ENCODE measurements at places on chromosomes 7 and 10.

DNA sequence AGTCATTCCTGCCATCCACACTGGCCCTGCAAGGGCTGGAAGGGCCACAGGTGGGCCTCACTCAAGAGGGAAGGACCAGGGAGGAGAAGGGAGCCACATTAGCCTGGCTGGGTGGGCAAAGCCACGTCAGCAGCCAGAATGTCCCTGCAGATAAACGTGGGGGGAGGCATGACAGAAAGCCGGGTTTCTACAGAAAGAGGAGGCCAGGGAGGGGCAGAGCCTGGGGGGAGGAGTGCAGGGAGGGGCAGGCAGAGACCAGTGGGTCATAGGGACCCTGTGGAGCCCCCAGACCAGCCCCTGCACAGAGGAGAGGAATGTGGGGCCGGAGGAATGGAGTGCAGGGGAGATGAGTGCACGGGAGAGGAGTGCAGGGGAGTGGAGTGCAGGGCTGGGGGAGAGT lies 590.2 kb downstream of the PTPRN2 start:
- DNase-seq: no peak

DNA sequence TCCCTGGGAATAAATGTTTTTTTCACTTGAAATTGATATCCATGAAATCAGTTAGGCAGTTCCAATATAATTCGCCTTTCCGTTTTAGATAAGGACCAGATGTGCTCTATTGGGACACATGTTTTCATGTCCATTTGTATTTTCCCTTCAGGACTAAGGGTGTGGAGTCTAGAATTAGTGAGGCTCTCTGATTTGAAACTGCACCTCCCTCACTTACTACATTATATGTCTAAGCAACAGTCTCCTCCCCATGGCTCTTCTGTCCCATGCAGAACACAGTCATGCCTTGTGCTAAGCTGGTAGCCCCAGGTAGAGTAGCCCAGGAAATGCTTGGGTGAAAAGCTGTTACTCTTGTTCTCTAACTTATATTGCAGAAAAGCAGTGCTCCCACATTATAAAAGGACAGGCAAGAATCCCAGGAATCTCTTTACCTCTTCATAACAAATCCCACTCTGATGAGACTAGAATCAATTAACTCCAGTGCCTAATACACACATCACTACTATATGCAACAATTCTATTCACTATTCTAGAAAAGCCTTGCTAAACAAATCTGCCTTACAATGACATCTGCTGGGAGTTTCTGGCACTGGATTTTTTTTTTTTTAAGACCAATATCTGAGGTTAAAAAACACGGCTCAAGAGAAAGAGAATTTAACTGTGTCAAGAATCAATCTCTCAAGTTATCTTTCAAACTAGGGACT lies 293.9 kb downstream of the SNX13 start:
- no peak for DNase-seq

GRCh38 chr10:78948621-78949030 lies 120.1 kb upstream of the ZMIZ1 start:
- DNase-seq: no peak

DNA sequence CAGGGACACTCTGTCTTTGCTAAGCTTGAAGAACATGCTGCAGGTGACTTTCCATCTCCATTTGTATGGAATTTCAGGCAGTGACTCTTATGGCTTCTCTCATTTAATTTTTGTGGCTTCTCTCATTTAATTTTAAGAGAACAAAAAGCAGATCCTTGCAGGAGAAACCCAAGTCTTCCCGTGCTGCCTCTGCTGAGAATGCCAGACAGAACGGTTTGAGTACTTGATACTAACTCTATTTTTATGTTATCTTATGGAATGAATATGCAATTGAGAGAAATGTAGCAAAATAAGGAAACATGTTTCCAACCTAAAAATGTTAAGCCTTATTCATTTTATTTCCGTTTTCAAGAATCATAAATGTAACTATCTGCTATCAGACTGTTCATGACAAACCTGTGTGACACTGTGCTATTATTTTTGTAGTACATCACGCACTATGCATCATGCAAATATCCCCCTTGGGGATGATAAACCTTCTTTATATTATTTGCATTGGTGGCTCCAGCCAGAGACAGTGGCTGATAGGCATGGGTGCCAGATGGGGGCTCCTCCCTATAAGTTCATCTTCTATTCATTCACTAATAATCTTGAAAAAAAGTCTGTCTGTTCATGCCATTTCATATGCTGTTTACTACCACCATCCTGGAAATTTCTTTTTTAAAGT lies 6.9 kb upstream of the RAPGEF5 start:
- DNase-seq: no peak

- DNase-seq: no peak
Observed at GRCh38 chr10:128469515-128469914, 343.3 kb upstream of the MKI67 start.

GRCh38 chr10:116990276-116990800 lies 14.6 kb downstream of the SHTN1 start:
- no peak for DNase-seq

DNA sequence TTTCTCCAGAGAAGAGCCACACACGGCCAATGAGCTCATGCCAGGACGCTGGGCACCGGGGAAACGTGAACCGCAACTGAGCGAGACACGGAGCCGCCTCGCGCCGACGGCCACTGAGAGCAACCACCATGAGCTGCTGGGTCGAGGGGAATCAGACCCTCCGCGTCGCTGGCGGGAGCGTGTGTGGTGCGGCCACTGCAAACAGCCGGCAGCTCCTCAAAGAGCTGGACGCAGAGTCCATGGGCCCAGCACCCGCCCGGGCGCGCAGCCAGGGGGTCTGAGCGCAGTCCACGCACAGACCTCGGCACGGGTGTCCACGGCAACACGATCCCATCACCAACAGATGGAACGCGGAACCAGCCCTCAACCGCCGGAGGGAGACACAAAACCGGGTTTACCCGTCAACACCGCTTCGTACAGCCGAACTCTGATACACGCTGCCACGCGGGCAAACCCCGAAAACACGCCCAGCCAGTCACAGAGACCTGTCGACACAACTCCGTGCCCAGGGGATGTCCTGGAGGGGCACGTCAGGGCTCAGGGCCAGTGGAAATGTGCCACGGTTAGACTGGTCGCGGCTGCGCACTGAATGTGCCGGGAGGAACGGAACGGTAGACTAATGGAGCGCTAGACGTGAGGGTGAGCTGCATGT lies 147.1 kb downstream of the ELFN1 start:
- no peak for DNase-seq

DNA sequence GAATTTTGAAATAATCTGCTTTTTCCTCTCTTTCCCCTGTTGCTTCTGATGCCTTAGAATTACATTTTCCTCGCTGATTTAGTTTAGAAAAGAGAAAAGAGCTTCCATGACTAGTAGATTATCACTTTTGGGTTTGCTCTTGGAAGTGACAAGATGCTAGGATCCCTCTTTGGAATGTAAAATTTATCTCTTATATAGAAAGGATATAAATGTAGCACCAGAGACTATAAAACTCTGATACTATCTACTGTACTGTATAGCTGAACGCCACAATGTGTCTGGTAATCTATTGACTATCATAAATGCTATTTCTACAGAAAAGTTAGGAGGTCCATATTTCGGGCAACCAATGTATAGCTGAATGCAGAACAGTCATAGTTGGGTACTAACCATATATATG lies 1.1 kb upstream of the HDAC9 start:
- no peak for DNase-seq

DNA sequence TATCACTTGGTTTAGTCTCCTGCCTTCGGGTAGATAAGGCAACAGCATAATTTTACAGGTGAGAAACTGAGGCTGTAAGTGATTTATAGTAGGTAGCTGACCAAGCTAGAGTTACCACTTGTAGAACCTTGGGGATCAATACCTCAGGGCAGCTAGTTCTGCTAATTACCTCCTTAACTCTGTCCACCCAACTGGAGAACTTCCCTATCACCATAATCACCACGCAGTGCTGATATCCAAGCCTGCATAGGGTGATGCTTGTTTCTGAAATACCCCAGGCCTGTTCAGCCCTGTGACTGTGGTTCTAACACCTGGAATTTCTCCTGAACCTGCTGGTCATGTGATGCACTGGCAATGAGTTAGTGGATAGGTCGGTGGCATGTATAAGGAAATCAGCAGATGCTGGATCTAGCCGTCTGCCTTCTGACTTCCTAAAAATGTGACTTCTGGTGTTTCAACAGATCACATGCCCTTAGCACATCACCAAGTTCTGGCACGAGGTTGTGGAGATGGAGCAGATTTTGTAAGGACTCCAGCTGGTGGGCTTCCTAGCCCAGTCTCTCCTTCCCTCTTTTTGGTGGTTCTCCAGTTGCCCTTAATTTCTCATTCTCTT lies 15.3 kb downstream of the PLAU start:
- DNase-seq: no peak

DNA sequence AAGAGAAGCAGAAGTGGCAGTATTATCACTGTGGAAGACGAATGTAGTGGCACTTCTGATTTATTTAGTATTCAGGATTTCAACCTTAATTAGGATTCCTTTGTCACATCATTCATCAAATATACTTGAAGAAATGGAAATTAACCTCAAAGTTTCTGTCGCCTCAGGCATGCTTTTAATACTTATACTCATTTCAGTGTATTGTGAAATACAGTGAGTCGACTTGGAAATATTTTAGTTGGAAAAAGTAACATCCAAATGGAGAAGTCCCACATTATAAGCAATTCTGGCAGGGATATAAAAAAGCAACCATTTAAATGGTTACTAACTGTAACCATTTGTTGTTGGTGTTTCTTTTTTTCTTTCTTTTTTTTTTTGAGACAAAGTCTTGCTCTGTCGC lies 648.8 kb downstream of the ARL4A start:
- no peak for DNase-seq

DNA sequence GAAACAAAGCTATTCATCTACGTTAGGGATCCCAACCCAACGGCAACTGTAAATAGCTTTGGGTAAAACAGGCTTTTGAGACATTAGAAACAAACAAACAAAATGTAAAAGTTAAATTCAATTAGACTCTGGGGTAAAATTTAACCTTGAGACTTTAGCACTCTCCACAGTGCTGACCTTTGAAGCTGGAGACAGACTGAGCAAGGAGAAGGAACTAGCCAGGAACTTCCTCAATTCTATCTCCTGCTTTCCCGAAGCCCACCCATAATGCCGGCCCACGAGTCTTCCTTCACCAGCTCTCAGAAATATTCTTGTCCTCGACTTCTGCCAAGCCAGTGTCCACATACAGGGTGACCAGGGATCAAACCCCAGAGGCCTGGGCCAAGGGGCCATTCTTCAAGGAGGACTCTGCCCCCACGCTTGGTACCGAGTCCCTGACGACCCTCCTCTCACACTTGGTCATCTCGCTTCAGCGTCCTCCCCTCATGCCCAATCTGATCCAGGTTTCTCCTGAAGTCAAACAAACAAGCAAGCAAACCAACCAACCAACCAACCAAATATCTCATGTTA lies 114.1 kb downstream of the HIPK2 start:
- DNase-seq: no peak

DNA sequence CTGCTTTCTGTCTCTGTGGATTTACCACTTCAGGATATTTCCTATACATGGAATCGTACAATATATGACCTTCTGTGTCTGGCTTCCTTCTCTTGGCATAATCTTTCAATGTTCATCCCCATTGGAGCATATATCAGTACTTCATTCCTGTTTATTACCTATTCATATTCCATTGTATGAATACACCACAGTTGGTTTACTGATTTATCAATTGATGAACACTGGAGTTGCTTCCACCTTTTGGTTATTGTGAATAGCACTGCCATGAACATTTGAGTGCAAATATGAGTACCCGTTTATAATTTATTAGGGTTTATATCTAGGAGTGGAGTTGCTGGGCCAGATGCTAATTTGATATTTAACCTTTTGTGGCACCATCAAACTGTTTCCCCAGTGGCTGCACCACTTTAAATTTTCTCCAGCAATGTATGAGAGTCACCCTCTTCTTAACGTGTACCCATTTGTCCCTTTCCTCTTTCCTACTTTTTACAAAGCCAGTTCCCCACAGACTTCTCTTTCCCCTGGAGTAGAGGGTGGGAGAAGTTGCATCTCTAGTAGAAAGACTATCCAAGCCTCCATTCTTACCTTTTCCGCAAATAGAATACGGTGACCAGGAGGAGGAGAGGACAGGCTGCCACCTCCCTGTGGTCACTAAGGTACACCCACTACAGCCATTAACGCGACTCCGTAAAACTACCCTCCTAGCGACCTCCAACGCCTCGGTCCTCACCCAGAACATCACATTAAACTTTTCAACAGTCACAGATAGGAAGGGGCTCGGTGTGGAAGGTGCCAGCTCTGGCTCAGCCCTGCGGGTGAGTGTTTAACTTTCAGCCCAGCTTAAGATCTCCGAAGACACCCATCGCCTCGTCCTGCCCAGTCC lies 25.6 kb downstream of the SCD start:
- DNase-seq: no peak

DNA sequence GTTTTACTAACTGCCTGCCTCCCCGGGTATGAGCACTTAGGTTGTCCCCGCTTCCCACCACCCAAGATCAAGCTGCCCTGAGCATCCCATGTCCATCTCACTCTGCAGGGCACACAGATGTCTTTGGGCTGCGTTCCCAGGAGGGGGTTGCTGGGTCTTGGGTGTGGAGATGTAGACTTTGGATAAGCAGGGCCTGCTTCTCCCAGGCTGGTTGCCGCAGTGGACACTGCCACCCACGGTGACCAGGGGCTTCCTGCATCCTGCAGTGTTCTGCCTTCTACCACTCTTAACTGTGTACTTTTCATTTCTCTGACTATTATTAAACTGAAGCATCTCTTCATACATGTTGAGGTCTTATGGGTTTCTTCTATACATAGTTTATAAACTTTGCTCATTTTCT lies 70.0 kb downstream of the DOCK1 start:
- DNase-seq: no peak

GRCh38 chr7:875476-876076 lies 778 bp upstream of the GET4 start:
- DNase-seq: no peak

DNA sequence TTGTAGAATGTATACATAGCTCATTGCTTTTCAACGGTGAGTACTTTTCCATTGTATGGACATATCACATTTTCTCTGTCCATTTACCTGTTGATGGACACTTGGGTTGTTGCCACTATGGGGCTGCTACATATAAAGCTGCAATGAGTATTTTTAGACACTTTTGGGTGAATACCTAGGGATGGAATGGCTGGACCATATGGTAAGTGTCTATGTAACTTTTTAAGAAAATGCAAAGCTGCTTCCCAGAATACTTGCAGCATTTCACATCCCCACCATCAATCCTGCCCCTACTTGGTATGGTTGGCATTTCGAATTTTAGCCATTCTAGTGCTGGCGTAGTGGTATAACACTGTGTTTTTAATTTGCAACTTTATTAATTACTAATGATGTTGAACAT lies 274.6 kb downstream of the TNS3 start:
- no peak for DNase-seq

GRCh38 chr7:23273141-23273599 lies 26.0 kb upstream of the MALSU1 start:
- DNase-seq: peak; percentile 76

GRCh38 chr10:120103738-120104560 lies 211.4 kb downstream of the SEC23IP start:
- no peak for DNase-seq

- no peak for DNase-seq
Observed at GRCh38 chr7:137241655-137242360, 101.7 kb downstream of the PTN start.

All from NCI-H187 treated with DMSO at 0.1 percent for 48 hours (cell line).